ENCODE measurements at places on chromosomes 5 and 9.

GRCh38 chr9:126788046-126788445 lies 16.8 kb upstream of the ZBTB43 start:
- DNase-seq, result no peak

- no peak for DNase-seq
Measured at GRCh38 chr9:96599298-96599697, 20.3 kb downstream of the CDC14B start.

GRCh38 chr5:56632939-56633338 lies 182.4 kb upstream of the MAP3K1 start:
- DNase-seq, result no peak

DNA sequence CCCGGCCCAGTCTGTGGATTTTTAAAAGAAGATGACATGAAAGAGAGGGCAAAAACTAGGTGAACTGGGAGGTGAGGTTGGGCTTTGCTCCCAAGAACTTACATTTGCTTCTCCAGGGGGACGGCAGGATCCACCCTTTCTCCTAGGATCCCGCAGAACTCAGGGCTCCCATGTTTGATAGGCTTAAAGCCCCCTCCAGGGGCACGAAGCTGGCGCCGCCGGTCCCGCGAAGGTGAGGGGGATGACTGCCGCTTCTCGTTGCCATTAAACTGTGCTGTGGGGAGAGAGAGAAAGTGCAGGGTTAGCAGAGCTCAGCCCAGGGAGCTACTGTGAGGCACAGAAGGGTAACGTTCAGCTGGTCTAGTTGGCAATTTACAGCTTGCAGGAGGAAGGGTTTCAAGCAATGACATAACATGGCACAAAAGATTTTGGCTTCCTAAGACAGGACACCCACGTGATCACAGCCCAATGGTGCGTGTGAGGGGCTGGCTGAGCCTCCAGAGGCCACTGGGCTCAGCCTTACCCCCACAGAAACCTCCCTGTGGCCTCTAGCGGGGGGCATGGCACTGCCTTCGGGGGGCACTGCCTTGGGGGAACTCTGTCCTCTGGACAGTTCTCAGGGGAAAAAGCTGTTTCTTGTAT lies 52.0 kb upstream of the SLC25A51 start:
- DNase-seq, result no peak

GRCh38 chr5:76643371-76643770 lies 20.2 kb upstream of the F2RL2 start:
- no peak for DNase-seq

DNA sequence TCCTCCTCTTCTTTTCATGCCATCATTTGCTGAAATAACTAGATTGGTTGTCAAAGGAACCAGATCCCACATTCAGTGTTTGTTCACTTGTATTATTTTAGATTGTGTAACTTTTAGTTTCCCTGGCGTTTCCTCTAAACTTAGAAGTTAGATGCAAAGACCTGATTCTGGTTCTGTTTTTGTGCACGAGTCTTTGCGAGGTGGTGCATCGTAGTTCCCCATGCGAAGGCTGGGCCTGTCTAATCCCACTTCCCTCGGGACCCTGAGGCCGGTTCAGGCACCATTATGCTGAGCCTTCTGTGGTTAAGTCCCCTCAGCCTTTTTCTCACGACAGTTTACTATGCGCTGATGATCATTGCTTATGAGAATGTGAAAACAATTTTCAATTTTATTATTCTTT lies 219.1 kb upstream of the OTULINL start:
- no peak for DNase-seq

GRCh38 chr5:179152144-179152895 lies 92.1 kb downstream of the ZNF354C start:
- DNase-seq, result no peak

GRCh38 chr9:21434202-21435014 lies 5.8 kb upstream of the IFNA1 start:
- DNase-seq, result peak; percentile 45

GRCh38 chr5:118440496-118440895 lies 547.9 kb downstream of the DTWD2 start:
- no peak for DNase-seq
